Karpas-422 (cell line): ENCODE measurements at places on chromosomes 2 and 18. TPM values are rescaled to one million over a fixed set of nuclear protein-coding genes. Genes with fewer than 3 reads are reported as not detected.

The SERPINB11 gene
- total RNA-seq = not detected in 2 replicates

The SLC9A4 gene
- total RNA-seq = not detected in 2 replicates

The PGAP1 gene
- 6.5 and 22.4 TPM in 2 replicates for total RNA-seq

The IL1RN gene
- not detected in 2 replicates for total RNA-seq
